WERI-Rb-1 (cell line): ENCODE measurements at places on chromosomes 6 and 20.

- DNase-seq, result peak; percentile 88
These were observed 7.5 kb upstream of the SLA2 start for GRCh38 chr20:36653456-36653855.

GRCh38 chr20:2144850-2145249, 43.2 kb downstream of the STK35 start:
- DNase-seq, result no peak

GRCh38 chr20:6100246-6100645, 22.6 kb downstream of the FERMT1 start:
- no peak for DNase-seq

DNA sequence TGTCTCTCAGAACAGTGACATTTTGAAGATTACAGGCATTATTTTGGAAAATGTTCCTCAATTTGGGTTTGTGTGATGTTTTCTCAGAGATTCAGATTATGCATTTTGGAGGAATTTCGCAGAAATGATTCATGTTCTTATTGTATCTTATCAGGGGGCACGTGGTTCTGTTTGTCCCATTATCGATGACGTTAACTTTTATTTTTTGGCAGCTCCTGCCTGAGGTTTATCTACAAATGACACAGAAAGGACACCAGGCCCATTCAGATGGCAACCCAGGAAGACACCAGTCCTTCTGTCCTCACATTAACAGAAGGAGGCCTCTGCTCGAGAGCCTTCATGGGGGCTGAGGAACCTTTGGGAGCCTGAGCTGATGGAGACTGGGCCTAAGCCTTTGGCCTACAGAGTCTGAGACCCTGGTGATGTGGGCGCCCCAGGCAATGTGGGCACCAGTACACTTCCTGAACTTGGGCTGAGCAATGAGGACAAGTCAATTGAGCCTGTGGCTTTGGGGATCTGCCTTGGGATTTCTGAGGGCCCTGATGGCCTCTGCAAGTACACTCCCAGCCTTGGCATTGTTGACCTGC, 41.2 kb upstream of the EZR start:
- DNase-seq, result no peak

- no peak for DNase-seq
These were observed 507.7 kb downstream of the PREX1 start for GRCh38 chr20:48319943-48320584.

GRCh38 chr20:1706079-1706478, 48.5 kb upstream of the SIRPG start:
- no peak for DNase-seq

DNA sequence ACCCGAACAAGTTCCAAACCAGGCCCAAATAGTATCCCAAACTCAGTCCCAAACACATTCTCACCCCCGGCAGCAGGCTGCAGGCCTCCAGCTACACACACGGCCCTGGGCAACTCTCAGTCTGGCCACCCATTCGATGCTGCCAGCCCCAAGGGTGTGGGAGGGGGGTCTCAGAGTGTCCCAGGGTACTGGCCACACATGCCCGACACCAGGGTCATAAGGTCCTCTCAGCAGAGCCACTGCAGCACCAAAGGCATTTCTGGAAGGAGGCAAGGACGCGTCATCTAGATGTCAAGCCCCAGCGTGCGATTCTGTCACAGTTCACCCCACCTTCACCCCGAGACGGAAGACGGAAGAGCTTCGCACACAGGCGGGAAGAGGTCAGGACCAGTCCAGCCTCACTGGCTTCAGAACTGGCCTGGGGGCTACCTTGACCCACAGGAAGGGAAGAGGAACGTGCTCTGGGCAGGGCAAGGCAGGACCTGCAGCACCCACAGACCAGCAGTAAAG, 9.5 kb downstream of the MYL9 start:
- no peak for DNase-seq

GRCh38 chr6:7902221-7902620, 8.4 kb downstream of the TXNDC5 start:
- DNase-seq, result no peak

DNA sequence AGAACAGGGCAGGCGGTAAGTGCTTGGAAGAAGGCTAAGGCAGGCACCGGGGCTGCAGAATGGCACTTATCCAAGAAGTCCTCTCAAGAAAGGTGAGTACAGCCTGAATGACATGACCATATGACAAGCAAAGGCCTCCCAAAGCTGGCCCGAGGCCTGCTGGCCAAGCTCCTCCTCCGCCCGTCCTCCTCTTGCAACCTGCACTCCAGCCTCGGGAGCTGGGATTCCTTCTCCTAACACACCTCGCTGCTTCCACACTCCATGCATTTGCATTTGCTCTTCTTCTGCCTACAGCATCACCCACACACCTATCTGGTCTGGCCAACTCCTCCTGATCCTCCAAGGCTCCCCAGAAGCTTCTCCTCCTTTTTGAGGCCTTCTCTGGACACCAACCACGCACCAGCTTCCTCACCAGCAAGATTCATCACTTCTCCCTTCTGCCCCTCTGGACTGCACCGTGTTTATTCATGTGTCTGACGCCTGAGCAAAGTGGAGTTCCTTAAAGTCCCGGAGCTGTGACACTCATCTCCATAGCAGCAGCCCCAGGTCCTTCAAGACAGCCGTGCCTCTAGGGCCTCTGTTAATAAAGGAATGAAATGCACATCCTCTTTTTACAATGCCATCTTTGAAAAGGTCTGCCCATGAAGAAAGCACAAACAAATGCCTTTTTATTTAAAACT, 32.3 kb downstream of the CNKSR3 start:
- DNase-seq, result no peak

DNA sequence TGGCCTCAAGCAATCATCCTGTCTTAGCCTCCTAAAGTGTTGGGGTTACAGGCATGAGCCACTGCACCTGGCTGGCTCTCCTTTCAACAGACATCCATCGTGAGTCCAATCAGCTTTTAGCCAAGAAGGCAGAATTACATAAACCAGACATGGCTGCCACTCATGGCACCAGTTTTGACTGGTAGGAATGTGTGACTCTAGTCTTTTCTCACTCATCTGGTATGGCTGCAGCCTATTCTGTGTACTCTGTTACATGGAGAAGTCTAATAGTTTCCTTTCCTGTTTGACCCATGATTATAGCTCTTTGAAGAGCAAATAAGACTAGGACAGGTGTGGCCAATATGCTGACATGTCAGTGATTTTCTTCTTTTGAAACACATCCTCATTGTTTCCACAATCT, 27.0 kb upstream of the RNF144B start:
- DNase-seq, result no peak

- no peak for DNase-seq
These were observed 769 bp upstream of the TRPC4AP start for GRCh38 chr20:35093267-35093884.
